T-helper 22 cell (primary cell): ENCODE measurements at places on chromosomes 2 and 18.

GRCh38 chr2:186559370-186559769, 30.5 kb upstream of the ITGAV start:
- DNase-seq, result no peak

DNA sequence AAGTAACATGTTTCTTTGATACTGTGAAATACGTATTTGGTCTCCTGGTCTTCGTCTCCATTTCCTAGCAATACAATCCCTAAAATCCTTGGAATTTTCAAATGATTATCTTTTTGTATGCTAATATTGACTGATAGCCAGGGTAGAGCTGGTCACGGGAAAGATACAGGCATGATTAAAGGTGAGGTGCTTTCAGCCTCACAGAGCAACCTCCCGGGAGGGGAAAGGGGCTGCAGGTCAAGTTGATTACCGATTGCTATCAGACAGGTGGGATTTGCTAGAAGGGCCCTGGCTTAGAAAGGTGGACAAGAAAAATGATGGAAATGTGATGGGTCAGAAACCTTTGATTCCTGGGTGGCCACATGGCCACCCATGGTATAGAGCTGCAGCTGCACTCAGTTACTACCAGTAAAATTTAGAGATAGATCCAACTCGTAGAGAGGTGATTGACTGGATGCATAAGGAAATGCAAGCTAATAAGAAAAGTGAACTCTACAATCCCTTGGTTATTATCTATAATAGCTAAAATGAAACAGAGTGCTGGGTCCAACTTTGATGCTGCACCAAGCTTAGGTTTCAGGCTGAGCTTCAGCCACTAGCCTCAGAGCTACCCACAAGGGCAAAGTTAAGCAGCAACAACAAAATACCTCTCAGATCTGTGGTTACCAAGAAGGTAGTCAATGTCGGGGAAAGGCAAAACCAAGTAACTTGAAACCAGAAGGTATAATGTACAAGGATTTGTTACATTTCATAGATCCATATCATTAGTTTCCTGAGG, 15.3 kb downstream of the YPEL5 start:
- DNase-seq, result no peak

DNA sequence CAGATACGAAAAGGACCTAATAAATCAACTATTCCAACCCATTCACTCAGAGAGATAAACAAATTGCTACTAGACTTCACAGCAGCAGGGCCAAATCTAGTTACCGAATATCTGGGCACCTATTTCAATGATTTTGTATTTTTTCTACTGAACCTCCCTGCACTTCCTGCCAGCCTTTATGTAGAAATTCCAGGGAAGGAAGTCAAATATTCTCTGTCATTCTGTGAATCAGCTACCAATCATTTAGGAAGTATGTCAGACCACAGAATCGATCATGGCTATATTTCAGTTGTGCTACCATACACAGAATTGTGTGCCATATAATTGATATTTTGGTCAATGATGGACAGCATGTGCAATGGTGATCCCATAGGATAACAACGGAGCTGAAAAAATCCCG, 109.6 kb upstream of the SPOPL start:
- DNase-seq, result no peak

DNA sequence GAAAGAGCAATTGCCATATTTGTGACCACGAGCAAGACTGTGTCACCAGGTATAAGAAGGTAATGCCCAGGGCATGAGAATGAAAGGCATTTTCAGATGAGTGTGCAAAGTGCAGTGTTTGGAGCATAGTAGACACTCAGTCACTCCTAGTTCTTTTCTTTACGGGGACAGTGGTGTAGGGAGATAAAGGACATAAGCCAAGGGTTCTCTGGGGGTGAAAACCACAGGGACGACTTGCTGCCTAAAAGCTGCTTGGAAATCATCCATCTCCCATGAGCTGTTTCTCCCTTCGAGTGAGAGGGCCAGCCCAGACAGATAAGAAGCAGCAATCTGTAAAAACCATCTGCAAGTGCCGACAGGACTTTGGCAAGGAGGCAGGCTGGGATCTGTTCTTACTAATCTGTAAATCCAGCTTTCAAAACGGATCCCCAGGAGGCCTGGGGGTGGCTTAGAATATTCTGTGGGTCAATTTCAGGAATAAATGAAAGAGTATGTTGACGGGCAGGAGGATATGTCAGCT, 221.6 kb downstream of the LPIN1 start:
- DNase-seq, result no peak

DNA sequence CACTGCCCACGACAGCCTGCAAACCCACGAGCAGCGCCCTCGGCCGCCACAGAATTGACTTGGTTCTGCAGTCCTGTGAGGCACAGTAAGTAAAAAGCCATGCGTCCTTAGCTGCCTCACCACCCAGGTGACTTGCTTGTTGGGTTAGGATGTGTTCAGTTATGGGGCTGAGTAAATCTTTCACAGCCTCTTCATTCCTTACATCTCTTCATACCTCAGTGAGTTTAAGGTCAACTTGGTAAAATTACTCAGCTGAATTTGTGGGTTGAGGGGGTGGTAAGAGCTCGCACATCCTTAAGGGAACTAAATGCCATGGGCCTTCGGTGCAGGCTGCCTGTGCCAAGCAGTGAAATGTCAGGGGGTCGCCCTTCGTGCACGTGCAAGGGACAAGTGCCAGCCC, 165.2 kb upstream of the ALKAL2 start:
- no peak for DNase-seq

DNA sequence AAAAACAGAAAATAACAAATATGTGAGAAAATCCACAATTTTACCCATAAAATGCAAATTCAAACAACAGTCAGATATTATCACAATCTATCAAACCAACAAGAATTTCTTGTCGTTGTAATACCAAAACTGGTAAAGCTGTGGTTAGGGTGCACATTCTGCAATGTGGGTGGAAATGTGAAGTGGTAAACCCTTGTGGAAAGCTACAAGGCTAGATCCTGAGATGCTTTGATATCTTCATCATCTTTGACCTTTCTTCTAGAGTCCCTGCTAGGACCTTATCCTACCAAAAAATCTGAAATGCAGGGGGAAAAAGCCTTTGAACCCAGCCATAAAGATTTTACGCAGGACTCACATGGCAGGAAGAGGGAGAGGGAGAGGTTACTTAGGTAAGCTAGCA, 17.2 kb upstream of the ATG16L1 start:
- DNase-seq, result no peak

DNA sequence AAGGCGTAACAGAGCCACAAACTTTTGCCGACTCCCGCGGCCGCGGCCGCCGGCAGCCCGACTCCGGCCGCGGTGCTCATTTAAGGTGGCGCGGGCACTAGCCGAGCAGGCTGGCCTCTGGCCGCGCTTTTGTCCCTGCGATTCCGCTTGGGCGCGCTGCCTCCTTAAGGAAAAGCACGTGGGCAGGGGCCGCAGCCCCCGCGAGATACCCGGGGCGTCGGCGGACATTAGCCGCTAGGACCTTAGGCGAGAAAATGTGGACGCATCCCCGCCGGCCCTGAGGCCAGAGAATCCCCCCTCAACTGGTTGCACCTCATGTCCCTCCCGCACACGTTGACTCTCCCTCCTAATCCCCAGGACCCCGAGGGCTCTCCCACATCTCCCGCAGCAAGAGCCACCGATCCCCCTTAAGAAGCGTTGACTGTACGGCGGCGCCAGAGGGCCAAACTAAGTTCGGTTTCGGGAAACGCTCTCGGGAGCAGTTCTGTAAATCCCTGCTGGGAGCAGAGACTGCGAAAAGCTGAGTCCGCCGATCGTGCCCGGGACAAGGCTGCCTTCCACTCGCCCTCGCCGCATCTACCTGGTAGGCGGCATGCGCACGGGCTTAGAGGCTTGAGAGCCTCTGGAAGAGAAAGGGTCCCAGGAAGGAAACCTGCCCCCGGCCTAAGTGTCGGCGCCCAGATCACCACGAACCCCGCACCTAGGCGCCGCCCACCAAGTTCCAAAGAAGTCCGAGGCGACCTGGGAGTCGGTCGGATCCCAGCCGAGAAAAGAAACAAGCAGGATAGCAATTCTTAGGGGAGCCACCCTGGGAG, 1.8 kb upstream of the SATB2 start:
- DNase-seq, result no peak

DNA sequence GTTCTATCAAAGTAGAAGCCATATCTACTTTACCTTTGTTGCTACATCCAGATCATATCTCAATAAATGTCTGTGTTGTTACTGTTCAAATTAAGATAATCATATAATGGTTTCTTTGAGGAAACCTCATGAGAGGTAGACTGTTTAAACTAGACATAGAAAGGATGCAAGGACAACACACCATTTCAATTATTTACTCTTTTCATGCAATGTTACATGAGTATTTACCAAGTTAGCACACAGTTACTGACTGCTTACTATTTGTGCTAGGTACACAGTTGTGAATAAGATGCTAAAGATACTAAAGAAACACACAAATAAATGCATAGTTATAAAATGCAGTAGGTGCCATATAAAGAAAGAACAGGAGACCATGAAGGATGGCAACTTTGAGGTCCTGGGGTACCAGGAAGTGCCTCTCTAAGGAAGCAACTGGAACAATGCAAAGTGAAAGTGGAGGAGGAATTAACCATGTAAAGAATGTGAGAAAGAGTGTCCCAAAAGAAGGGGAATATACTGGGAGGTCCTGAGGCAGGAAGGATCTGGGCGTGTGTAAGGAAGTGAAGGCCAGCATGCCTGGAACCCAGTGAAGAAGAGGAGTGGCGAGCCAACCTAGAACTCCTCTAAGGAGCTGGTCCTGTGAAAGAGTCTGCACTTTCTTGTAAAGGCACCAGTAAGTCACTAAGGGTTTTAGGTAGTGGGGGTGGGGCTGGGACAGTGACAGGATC, 39.4 kb downstream of the RBMS1 start:
- DNase-seq, result no peak

- no peak for DNase-seq
Measured at GRCh38 chr2:127381762-127382161, 6.0 kb downstream of the MAP3K2 start.
